Choroid plexus epithelial cell (primary cell): ENCODE measurements at places on chromosomes 13 and 19.

DNA sequence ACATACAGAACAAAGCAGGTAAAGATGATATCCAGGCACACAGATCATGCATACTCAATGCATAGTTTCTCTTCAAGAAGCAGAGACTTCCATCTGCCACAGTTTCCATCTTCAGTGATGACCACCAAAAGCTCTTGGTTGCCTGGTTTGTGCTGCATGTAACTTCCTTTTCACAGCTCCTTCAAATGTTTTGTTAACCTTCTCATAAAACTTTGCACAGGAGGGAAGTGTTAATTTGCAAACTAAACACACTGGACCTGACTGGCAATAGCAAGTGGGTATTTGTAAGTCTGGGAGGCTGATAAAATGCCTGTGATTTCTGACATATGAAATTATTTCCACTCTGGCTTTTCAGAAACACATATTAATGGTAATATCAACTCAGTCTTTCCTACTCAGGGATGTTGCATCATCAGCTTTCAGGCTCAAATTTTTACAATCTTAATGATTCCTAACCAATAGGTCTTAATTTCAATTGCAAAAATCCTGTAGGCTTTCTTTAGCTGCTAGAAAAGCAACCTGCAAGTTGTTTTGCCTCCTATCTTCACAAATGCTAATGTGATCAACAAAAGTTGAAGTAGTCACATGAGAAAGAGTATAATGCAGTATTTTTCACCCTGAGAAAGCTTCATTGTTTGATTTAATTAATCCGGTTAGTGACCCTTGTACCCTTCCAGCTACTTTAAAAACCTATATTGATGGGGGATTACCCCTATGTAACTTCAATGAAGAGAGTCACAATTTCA, 575.6 kb downstream of the DIAPH3 start:
- no peak for DNase-seq

DNA sequence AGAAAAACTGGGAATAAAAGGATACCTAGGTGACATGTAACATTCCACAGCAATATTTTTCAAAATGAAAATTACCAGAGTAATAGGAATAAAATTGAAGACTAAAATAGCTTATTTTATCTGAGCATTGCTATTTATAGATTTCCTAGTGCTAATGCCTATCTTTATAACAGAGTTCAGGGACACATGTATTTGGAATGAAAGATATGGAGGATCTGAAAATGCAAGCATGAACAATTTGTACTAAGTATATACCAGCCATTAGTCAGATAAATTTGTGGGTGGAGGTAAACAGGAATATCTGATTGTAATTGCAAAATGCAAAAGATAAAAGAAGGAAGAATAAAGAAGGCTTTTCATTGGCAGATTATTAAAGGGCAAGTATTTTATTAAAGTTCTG, 345.9 kb downstream of the GPC5 start:
- no peak for DNase-seq

DNA sequence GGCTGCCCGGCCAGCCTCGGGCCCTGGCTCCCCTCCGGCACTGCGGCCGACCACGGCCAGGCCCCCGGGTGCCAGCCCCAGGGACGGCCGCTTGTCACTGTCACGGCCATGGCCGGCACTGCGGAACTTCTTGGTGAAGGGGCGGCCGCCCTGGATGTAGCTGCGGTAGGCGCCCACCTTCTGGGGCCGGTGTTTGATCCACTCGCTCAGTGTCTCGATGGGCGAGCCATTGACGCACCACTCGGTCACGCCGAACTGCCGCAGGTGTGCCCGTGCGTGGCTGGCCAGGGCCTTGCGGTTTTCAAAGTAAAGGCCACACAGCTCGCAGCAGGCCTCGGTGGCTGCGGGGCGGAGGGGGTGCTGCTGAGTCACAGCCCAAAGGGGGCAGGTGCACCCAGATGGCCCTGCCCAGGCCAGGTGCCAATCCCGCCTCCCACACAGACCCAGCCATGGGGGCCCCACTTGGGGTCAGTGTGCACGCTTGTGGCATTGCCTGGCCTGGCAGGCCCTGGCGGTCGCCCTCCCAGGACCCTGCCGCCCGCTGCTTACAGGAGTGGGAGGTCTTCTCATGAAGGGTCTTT, 6.0 kb upstream of the AKAP8L start:
- DNase-seq, result no peak

- peak; percentile 75 for DNase-seq
Measured at GRCh38 chr19:47613165-47614020, 4.5 kb downstream of the BICRA start.

DNA sequence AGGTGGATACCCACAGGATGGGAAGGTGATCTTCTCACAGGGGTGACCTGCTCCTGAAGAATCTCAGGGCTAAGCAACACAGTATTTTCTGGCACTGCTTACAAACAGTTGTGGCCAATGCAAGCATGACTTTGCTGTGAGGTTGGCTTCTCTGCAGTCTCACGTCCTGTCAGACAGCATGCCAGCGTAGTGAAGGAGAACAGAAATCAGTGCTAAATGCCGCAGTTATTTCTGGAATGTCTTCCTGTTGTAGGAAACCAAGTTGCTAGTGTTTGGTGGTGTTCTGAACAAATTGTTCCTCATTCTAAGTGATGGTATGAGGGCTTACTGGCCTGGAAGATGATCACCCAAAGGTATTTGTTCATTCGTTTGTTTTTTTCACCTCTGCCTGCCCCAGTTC, 320.1 kb downstream of the MTUS2 start:
- DNase-seq, result peak; percentile 80

GRCh38 chr13:93259527-93260080, 33.0 kb downstream of the GPC6 start:
- DNase-seq, result no peak

GRCh38 chr13:113273851-113274590, 23.0 kb upstream of the LAMP1 start:
- peak; percentile 86 for DNase-seq

DNA sequence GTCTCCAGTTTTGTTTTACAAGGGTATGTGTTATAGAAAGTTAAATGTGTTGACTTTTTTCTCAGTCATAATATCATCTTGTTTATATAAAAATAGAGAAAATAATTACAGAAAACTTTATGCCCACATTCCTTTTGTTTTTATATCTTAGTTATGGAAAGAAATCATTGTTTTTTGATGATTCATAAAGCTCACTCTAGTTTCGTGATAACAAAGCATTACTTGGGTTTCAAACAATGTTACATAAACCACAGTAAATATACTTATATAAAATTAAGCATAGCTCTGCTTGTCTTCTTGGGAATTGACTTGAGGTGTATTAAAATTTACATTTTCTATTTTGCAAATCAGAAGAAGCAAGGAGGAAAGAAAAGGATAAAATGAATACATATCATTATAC, 111.8 kb downstream of the SGCG start:
- peak; percentile 4 for DNase-seq

- no peak for DNase-seq
Measured at GRCh38 chr19:3208317-3209207, 15.9 kb upstream of the CELF5 start.

DNA sequence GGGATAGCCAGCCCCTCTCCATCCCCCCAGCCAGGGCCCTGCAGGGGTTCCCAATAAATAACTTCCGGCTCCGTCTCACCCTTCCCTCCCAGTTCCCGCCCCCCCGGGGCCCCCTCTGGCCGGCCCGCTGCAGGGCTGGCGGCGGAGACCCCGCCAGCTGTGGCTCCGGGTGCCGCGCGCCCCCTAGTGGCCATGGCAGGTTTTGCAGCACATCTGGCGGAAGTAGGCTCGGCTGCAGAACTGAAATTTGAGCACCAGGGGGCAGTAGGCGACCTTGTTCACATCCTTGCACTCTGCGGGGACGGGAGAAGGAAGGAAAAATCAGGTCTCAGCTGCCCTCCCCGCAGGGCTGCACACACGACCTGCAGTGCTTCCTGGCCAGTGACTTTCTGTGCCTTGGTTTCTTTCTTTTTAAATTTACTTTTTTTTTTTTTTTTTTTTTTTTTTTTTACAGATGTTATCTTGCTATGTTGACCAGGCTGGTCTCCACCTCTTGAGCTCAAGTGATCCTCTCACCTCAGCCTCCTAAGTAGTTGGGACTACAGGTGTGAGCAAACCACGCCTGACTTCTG, 3.6 kb upstream of the MYO1F start:
- peak; percentile 81 for DNase-seq

- no peak for DNase-seq
Measured at GRCh38 chr13:36912973-36913372, 7.1 kb downstream of the SMAD9 start.

GRCh38 chr13:44108331-44108858, 228.7 kb downstream of the LACC1 start:
- no peak for DNase-seq

- peak; percentile 16 for DNase-seq
Measured at GRCh38 chr13:63455938-63456337, 2040.3 kb upstream of the PCDH20 start.

DNA sequence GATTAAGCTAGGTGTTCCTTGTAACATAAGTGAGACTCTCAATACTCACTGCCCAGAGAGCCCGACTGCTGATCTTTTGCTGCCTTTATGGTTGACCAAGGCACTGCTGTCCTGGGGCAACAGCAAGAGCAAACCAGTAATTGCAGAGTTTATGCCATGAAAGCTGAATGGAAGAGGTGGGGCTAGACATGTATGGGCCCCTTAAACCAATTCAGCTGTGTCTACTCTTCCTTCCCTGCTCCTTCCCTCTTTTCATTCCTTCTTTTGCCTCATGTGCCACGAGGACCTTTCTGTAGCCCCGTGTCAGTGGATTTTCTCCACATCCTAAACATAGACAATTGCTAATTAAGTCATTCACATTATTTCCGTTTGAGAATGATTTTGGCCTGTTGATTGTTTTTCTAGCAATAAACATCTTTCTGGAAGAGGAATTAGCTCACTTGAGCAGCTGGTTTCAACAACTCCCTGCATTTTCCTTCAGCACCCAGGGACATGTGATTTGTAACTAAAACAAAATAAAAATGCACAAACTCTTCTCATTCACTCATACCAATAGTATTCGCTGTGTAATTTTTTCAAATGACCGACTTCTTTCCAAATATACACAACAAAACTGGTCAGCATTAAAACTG, 40.5 kb downstream of the RAP2A start:
- peak; percentile 23 for DNase-seq

- DNase-seq, result peak; percentile 33
Measured at GRCh38 chr13:108711386-108711785, 82.0 kb downstream of the MYO16 start.

DNA sequence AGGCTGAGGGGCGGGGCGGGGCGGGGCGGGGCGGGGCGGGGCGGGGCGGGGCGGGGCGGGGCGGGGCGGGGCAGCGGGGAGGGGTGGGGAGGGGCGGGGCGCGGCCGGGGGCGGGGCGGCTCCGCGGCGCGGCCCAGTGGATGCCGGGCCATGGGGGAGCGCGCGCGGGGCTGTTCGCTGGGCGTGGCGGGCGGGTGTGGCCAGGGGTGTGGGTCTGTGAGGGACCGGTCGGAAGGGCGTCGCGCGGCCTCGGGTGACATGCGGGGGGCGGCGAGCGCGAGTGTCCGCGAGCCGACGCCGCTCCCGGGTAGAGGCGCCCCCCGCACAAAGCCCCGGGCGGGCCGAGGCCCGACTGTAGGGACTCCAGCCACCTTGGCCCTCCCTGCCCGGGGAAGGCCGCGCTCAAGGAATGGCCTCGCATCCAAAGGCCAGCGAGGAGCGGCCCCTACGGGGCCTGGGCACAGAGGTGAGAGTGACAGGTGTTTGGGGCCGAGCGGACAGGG, at the start of gene ZFP28:
Gene ZFP28, plus strand, starts transcription at position 188 of the 503 bp plus-strand sequence. Its CDS starts 71 bp downstream, at position 259.
- no peak for DNase-seq

- peak; percentile 31 for DNase-seq
Measured at GRCh38 chr13:72651144-72651543, 76.3 kb downstream of the MZT1 start.

DNA sequence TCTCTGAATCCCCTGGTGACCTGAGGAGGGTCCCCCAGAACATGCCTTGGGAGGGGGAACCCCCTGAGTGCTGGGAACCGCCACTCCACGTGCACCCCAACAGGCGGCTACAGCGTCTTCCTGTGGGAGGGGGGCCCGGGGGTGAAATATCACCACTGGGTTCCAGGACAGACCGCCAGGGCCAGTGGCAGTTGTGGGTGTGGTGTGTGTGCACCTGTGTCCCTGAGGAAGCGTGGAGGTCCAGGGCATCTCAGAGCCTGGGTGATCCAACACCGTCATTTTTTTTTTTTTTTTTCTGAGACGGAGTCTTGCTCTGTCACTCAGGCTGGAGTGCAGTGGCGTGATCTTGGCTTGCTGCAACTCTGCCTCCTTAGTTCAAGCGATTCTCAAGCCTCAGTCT, 4.2 kb downstream of the ADGRE5 start:
- no peak for DNase-seq

DNA sequence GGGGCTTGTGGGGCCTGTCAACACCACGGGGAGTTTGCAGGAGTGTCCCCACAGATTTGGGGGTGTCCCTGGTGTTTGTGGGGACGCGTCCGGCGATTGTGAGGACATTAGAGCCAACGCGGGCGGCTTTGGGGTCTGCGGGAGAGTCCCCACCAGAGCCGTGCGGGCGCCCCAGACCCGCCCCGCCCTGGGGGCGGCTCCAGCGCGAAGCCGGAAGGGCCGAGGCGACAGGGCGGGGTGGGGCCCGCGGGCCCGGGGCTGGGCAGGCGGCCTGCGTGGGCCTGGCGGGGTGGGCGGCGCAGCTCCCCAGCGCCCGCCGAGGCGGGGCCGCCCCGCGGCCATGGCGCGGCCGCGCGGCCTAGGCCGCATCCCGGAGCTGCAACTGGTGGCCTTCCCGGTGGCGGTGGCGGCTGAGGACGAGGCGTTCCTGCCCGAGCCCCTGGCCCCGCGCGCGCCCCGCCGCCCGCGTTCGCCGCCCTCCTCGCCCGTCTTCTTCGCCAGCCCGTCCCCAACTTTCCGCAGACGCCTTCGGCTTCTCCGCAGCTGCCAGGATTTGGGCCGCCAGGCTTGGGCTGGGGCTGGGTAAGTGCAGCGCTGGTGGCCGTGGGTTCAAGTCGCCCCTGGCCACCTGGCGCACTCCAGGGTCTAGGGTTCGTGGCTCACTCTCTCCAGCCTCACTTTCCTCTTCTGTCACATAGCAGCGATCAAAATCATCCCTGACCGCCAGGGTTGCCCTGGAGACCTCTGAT, 10.3 kb downstream of the PDE4A start:
- DNase-seq, result peak; percentile 36

GRCh38 chr13:71583581-71583980, 283.4 kb downstream of the DACH1 start:
- DNase-seq, result no peak

GRCh38 chr13:34942732-34943435, 814 bp downstream of the NBEA start:
- DNase-seq, result no peak

GRCh38 chr13:74560325-74560724, 426.1 kb upstream of the KLF12 start:
- DNase-seq, result no peak

- DNase-seq, result no peak
Measured at GRCh38 chr13:111503376-111503775, 182.9 kb downstream of the TEX29 start.

DNA sequence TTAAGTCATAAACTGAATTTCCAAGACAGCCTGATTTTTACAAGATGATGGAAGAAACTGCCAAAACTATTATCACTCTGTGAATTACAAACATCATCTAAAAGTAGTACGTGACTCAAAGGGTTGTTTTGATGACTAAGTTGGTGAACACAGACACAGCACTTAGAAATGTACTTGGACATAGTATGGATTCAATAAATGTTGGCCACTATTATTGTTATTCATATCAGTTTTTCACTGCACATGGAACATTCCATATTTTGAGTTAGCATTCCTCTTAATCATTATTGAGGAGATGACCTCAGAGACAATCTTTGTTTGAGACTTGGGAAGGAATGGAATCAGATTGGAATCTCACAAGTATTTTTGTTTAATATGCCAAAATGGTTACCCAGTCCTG, 172.9 kb downstream of the OXGR1 start:
- DNase-seq, result no peak

- no peak for DNase-seq
Measured at GRCh38 chr13:102968572-102969228, 97.5 kb downstream of the SLC10A2 start.

GRCh38 chr13:80199585-80200292, 141.2 kb downstream of the SPRY2 start:
- DNase-seq, result no peak
